NT2/D1 (cell line): ENCODE measurements at places on chromosomes 7 and 10.

DNA sequence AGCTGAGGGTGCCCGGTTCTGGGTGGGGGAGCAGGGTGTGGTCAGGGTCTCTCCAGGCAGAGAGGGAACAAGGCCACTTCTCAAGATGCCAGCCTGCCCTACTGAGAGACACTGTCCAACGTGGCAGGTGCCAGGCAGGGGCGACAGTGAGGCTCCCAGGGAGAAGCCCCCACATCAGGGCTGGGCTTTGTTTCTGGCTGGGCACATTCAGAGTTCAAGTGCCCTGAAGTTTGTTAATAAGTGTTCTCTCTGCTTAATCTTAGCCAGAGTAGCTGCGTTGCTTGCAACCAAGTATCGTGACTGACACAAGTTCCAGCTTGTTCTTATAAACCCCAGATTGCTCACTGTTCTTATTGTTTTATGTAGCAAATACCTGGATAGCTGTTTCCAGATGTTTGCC, 21.8 kb downstream of the FOXL3 start:
- DNase-seq: no peak

- no peak for DNase-seq
Observed at GRCh38 chr10:69088471-69088769, 517 bp downstream of the SRGN start.

GRCh38 chr7:43522406-43523156, 60.3 kb upstream of the STK17A start:
- no peak for DNase-seq

DNA sequence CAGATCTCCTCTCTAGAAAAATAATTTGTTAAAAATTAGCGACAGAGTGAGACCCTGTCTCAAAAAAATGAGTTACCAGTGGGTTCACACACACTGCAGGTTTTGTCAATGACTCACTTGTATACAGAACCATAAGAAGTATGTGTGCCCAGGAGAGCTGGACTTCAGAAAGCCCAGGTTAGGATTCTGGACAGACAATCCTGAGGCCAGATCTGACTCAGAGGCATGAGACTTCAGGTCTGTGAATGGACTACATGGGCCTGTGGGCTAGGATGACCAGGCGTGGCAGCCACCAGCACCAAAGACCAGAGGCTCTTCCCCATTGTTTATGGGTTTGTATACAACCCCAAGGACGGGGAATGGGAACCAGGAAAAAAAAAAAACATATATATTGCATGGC, 9.3 kb upstream of the ZNF438 start:
- DNase-seq: no peak

DNA sequence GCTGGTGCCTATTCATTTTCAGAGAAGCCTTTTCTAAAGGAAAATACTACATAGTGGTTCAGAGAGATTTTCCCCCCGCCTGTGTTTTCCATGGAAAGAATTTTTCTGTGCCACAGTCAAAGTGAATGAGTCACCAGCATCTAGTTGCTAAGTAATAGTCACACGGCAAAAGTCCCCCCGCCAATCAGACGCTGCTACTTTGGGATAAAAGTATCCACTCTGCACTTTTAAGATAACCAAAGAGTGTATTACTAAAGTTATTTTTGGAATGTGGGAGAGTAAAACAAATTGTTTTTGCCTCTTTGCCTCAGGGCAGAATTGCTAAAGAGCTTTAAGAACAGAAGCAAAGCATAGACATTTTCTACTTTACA, 23.5 kb downstream of the ABLIM1 start:
- no peak for DNase-seq

GRCh38 chr10:3372281-3372680, 199.7 kb upstream of the PITRM1 start:
- DNase-seq: no peak
